Calu3 (cell line): ENCODE measurements at places on chromosomes 1 and 21. TPM values are rescaled to one million over a fixed set of nuclear protein-coding genes. Genes with fewer than 3 reads are reported as not detected.

The GPR52 gene
- 2.7 and 3.2 TPM in 2 replicates for total RNA-seq

The SIKE1 gene
- 26.7 and 37.1 TPM in 2 replicates for total RNA-seq

The TMEM81 gene
- 3.9 and 4.4 TPM in 2 replicates for total RNA-seq

The CELA3B gene
- total RNA-seq = not detected in 2 replicates

The CZIB gene
- 31.3 and 34.1 TPM in 2 replicates for total RNA-seq

DNA sequence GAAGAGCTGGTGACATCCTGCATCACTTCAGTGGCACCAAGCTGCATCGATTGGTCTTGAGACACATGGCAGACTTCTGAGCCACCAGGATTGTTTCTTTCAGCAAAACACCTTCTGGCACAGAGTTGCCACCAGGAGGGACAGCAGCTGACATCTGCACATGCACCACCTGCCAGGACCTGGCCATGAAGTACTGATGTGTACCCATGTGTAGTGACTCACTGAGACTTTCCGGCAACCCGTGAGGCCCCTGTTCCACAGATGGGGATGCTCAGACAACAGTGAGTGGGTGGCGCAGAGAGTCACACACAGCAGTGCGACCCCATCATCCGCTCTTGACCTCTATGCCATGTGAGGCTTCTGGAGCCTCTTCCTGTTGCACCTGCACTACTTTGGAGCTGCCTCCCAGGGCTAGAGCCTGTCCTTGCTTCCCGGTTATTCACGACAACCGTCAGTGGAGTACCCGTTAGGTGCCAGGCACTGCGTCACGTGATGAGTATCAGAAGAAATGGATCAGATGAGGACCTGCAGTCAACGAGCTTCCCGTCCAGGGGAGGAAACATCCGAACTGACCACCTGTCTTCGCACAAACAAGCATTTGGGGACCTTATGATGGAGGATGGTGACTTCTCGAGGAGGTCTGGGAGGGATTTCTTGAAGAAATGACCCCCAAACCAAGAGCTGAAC is 80.5 kb upstream of the VAMP3 start:
- DNase-seq = no peak

GRCh38 chr1:88016947-88017346 is 667.1 kb upstream of the PKN2 start:
- DNase-seq = no peak

GRCh38 chr1:48227165-48228013 is 4.9 kb downstream of the SLC5A9 start:
- DNase-seq = no peak
